CD4-positive, alpha-beta T cell treated with Interleukin-15 for 4 hours (primary cell): ENCODE measurements at places on chromosomes 1 and 21.

DNA sequence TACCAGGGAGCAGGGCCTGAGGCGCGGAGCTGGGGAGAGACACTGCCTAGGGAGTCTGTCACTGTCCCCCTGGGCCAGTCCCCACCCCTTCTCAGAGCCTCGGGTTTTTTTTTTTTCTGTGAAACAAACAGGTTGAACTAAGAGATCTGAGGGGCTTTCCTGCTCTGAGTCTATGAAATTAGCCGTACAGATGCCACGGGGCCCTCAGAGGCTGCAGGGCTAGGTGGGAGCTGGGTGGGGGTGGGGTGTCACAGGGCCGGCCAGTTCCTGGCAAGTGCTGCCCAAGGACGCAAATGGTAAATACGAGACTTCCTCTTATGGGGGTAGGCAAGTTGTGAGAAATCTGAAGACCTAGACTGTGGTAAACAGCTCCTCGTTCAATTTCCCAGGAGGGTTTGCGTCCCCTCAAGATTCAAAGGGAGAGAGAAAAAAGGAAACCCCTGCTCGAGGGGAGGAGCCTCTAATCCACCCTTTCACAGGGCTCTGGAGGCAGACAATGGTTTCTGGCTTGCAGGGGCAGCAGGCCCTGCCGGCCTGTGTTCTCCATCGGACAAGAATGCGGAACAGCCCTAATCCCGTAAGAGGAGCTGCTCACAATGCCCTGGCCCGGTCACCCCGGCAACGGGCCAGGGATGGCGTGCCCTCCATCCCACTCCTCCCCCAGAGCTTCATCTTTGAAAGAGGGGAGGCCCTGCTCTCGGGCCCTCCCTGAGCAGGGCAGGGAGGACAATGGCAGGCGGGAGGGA is 7.8 kb downstream of the NUAK2 start:
- peak; percentile 45 for DNase-seq

DNA sequence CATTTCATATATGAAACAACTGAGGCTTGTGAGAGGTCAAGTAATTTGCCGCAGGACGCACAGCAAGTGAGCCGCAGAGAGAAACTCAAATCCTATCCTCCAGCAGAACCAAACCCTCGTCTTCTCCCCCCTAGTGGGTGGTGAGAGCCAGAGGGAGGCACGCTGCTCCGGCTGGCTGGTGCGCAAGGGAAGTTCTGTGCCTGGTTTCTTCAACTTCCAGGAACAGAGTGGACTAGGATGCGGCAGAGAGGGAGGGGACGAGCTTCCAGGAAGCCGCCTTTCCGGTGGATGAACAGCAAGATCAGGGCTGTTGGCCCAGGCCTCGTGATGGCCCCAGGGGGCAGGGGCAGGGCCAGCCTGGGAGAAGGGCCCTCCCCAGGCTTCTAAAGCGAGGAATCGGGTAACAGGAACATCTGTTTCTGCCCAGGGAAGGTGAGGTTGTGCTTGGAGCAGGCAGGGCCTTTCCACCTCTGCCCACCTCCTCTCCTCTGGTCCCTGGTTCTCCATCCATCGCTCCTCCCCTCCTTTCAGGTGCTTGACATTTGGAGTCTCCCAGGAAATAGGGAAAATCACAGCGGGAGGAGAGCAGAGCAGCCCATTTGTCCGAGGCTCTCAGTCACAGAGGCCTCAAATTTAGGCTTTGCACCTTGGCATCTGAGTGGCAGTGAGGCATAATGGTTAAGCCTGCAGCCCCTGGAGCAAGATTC is 16.8 kb upstream of the PDIK1L start:
- no peak for DNase-seq

DNA sequence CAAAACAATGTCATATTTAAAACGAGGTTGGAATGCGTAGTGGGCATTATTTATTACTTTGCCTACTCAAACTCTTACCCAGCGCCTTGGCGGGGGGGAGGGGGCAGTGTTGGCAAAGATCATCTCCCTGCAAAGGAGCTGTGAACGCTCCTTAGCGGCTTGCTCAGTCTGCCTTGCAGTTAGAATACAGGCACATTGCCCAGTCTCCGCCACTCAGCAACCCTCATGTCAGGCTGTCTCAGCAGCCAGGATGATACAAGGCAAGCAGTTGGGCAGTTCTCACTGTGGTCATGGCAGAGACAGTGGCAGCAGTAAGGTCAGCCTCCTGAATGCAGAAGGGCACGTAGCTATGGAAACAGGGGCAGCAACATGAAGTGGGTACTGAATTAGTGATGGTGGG is 170.4 kb upstream of the KCNK2 start:
- DNase-seq, result no peak

DNA sequence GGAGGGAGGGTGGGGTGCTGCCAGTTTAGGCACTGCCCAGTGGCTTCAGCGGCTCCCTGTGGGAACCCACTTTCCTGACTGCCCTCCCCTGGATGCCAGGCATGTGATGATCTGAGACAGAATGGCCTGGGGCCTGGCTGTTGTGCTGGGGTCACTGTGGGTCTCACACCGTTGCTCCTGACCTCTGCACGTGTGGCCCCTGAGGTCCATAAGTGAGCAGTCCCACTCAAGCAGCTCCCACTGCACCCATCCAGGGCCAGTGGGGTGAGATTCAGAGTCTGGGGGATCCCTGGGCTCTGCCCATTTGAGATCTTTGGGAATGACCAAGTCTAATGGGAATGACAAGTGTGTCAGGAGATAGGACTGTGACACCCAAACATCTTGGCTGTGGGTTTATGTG is 18.0 kb downstream of the PODN start:
- no peak for DNase-seq

- DNase-seq, result no peak
Measured at GRCh38 chr1:200894712-200895442, at the start of gene INAVA. TSS of gene INAVA (plus strand) at chr1:200894900. CDS start at chr1:200898401, 3,501 bp downstream.

DNA sequence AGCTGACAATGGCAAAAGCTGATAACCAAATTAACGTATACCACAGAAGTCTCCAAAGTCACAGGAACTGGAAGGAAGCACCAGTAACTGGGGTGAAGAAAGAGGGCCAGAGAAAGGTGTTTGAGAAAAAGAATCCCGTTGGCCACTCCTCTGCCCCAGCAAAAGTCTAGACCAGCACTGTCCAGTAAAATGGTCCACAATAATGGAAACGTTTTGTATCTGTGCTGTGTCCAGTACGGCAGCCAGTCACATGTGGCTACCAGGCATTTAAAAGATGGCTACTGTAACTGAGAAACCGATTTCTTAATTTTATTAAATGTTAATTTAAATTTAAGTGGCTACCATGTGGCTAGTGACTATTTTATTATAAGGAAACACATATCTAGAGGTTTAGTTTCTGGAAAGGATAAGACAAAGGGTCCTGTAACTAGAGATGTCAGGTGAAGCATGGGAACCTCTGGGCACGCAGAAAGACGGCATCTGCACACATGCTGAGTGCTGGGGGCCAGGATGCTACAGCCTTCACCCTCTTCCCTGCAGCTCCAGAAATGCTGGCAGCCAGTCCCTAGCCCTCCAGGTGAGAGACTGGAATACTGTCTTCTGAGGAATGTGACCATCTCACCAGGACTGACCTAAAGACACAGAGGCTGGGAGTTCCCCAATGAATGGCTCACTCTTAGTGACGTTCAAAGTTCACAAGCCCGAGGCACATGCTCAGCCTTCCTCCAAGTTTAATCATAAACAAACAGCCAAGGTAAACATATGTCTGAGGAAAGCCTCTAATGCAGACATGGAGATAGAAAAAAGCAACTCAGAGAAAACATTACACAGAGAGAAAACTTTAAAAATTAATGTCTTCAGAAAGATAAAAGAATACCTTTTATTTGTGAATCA is 50.7 kb downstream of the JAK1 start:
- no peak for DNase-seq

DNA sequence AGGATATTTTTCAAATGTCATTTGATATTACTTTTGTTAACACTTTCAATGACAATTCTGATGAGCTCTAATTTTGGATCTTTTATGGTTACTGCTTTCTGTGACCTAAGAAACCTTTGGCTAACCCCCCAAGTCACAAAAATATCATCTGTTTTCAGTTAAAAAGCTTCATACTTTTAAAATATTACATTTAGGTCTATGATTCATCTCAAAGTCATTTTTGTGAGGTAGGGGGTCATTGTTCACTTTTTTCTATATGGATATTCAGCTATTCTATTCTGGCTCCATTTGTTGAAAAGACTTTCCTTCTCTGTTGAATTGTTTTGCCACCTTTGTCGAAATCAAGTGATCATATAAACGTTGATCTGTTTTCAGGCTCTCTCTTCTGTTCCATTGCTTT is 44.8 kb downstream of the UCHL5 start:
- DNase-seq, result no peak

- no peak for DNase-seq
Measured at GRCh38 chr1:29719253-29719652, 482.9 kb downstream of the PTPRU start.

DNA sequence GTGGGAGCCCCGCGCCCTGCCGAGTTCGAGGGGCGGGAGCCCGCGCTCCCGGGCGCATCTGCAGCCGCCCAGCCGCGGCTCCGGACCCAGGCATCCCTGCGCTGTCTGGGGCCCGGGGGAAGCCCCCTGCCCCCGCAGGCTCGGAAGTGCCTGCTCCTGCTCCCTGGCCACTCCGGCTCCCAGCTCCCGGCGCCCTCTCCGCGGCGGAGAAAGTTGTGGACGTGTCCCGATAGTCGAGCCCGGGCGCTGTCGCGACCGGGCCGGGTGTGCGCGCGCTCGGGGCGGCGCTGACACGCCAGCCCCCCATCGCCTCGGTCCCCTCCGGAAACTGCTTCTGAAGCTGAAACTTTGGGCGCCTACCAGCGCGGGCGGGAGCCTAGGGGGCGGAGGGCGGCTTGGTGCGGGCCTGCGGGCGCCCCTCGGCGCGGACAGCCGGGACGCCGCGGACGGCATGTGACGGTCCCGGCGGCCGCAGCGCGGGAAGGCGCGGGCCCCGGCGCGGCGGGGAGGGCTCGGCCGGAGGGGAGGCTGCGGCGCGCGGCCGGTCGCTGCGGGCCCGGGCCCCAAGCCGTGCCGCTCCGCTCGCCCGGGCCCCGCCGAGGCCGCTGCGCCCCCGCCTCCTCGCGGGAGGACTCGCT is 515 bp downstream of the MAN1C1 start:
- DNase-seq, result no peak

GRCh38 chr1:61645476-61645875 is 79.5 kb downstream of the TM2D1 start:
- DNase-seq, result no peak

DNA sequence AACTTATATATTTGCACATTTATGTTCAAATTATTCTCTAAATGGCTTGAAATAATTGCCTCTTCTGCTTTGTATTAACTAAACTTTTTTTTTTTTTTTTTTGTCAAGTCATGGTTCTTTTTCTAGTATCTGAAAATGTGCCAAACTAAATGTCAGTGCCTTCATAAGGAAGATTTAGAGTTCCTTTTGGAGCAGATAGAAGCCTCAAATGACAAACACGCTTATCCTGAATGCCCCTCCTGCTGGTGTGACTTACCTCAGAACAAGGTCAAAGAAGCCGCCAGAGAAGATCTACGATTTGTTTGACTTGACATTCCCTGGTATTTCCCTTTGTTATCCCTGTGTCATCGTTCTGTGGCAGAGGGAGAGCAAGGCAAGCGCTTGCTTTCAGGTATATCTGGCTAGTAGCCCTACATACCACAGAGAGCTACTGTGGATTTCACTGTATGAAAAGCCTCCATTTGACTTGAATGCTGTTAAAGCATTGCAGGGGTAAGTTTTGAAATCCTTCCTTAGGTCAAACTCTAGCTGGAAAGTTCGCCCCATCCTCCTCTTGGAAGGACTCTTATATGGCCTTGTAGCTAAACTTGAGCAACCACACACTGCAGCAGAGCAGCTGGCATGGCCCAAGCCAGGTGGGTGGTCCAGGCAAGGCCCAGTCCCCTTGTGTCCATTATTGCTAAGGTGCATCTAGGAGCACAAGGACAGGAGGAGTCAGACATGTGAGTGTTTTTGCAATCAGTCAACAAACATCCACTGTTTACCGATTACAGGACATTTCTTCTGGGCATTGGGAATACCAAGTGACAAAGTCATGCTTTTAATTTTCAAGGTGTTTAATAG is 285.4 kb upstream of the USP25 start:
- DNase-seq, result no peak
